ENCODE measurements at places on chromosomes 11 and 22. TPM values are rescaled to one million over a fixed set of nuclear protein-coding genes. Genes with fewer than 3 reads are reported as not detected.

Gene SHISAL1
- 49.6 TPM for total RNA-seq

Gene C11orf86
- not detected for total RNA-seq

Gene CD6
- total RNA-seq: not detected

Gene CDC42EP1
- total RNA-seq: 31.6 TPM

Gene FOSL1
- 37.3 TPM for total RNA-seq

Gene MYBPC3
- not detected for total RNA-seq

Gene ISX
- total RNA-seq: not detected

Gene FAM83F
- total RNA-seq: not detected

Gene GPR83
- not detected for total RNA-seq

Gene VPREB1
- total RNA-seq: not detected

Gene ALDH3B1
- total RNA-seq: 7.5 TPM

Gene TRIM6
- total RNA-seq: 2.5 TPM

Gene TCN1
- not detected for total RNA-seq

Gene CCDC87
- total RNA-seq: not detected

Gene CASTOR1
- 4.1 TPM for total RNA-seq

Gene CST6
- not detected for total RNA-seq

Gene LYVE1
- not detected for total RNA-seq

Gene DAGLA
- total RNA-seq: 1.4 TPM

Gene C1QTNF5
- not detected for total RNA-seq

Gene KCNK7
- total RNA-seq: not detected

Gene OR8G5
- not detected for total RNA-seq

Gene LAYN
- total RNA-seq: 72.7 TPM

Gene OR51B2
- total RNA-seq: not detected

Gene SPATA19
- total RNA-seq: not detected

Gene GRK2
- 24.2 TPM for total RNA-seq

Gene C11orf52
- total RNA-seq: not detected

Gene ANO9
- not detected for total RNA-seq

Gene ASCL2
- not detected for total RNA-seq

Gene OSM
- total RNA-seq: not detected

Gene CPT1B
- 9.9 TPM for total RNA-seq

Gene CHRDL2
- total RNA-seq: not detected

Gene MIF
- total RNA-seq: 527 TPM

Measured in MG63 (cell line).